ENCODE measurements at places on chromosomes 6 and 20.
A peak's percentile ranks its signal among the peaks of the same experiment; 100 is the strongest.

DNA sequence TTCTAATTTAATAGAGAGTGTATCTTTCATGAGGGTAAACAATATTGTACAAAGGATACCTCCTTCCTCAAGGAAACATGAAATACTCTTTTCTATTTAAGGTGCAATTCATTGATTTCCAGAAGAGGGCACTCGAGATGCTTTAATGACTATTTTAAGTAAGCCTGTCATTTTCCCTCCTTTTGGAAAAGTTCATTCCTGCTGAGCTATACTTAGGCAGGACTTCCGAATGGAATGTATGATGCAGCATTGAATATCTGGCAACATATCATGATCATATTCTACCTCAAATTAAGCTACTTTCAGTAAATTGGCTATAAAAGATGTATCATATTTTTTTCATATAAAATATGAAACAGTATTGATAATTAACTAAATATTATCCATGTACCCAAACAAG lies 5.0 kb downstream of the DST start:
- peak; percentile 55 for DNase-seq

DNA sequence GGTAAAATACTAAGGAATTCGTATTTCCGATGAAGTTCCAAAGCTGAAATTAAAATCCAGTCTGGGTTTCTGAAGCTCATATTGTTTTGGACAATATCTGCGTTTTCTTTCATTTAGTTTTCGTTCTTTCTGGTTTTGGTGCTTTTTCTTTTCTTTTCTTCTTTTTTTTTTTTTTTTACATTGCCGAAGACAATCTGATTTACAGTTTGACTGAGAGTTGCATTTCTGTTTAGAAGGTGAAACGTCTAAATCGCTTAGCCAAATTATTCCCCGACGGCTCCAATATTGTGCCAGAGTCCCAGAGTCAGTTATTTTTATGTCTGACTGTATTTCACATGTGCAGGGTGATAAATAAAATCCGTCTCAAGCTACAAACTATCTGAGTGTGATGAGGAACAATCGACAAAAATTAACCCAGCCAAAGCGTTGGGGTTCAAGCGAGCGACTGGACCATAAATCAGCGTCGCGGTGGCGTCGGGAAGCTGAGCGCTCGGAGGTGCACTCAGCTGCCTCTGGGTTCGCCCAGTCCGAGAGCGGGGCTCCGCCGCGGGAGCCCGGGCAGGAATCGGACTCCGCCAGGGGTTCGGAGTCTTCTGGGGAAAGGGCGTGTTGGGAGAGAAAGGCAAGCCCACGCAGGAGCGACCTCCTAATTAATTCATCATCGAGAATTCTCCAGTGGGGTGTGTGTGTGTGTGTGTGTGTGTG lies 8.2 kb upstream of the TBX18 start:
- DNase-seq, result no peak

GRCh38 chr20:2140561-2140960 lies 38.9 kb downstream of the STK35 start:
- no peak for DNase-seq

DNA sequence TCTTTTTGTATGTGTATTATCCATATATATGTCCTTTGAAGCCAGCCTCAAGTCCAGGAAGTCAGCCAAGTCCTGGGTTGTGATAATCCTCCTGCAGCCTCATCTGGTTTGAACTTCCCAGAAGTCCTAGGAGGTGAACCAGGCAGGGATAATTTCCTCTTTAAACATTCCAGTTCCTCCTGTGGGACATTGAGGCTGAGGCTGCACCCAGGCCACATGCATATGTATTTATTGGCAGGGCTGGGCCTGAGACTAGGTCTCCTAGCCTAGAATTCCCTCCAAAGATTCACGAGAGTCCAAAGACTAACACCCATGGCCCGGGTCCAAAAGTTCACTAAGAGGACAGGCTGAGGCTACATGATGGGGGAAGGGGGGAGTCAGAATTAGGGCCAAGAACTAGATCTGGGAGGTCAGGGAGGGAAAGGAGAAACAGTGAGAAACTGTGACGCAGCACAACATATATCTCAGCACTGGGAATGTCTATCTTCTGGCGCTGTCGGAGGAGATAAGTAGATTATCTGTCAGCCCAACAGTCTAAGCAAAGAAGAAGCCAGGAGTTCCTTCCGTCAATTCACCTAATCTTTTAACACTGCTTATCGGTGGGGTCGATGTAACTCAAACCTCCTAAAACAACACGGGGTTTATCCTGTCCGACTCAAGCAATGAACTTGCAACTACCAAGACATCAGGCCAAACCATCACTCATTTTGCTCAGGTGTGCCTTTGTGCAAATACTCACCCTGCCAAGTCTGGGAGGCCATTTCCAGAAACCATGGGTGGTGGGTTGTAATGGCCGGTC lies 43.3 kb downstream of the SNX5 start:
- no peak for DNase-seq

- no peak for DNase-seq
Measured at GRCh38 chr6:35797837-35798526, 859 bp upstream of the CLPS start.

DNA sequence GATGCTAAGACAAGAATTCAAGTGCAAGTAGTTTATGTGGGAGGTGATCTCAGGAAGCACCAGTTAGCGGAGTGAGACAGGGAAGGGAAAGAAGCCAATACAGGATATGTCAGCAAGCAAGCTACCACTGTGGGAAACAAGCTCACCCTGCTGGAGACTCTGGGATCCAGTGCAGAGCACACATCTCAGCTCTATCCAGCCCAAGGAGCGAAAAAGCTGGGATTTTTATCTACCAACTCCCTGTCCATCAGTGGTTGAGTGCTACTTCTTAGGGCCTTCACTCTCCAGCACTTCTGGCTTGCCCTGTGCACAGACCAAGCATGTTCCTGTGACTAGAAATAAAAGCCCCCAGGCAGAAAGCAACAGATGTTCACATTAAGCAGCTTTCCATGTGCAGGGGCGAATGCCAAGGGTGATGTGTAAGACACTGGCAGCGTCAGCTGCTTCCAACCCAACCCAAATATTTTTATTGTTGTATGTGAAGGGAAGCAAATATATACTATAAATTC lies 10.8 kb upstream of the RNF24 start:
- DNase-seq, result no peak

DNA sequence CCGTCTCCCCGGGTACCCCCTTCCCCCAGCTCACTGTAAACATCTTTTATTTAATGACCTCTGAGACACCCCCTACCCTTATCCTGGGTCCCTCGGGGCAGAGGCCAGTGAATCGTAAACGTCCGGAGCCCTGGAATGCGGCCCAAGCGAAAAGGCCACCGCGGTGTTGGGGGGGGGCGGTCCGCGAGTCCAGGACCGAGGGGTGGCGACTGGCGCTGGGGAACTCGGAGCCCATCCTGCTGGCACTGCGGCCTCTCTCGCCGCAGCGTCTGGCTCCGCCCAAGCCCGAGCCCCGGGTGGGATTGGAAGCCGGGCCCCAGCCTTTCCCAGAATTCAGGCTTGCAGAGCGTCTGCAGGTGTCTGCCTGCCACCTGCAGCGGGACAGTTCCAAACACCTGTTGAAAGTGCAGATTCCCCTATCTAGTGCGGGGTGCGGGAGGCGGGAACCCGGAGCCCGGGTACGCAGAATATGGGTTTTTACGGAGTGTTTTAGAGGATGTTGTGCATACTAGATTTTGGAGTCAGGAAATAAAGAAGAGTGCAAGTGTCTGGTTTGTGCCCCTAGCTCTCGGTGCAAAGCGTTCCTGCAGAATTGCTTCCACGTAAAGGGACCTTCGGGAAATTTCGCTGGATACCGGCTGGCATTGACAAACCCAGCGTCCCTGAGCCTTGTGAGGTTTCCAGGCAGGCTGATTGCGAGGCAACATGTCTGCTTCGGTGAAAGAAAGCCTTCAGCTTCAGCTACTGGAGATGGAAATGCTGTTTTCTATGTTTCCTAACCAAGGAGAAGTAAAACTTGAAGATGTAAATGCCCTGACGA lies 800 bp downstream of the RWDD2A start:
- DNase-seq, result no peak

DNA sequence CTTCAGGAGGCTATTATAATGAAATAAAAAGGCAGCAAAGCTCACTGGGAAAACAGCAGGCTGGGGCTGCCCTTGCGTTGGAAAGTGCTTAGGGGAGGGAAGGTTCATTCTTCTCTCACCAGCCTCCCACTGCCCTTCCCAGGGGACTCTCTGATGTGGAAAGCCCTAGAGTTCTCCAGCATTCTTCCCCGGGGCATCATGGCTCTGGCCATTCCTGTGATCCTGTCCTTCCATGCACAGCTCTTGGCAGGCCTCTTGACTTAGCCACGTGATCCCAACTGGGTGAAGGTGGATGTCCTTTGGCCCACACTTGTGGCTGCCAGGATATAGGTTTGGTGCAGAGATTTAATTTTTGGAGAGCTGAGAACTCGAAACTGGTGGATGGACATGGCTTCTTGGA lies 58.0 kb upstream of the ZNF831 start:
- no peak for DNase-seq

GRCh38 chr20:19423900-19424620 lies 211.6 kb downstream of the SLC24A3 start:
- DNase-seq, result no peak

- no peak for DNase-seq
Measured at GRCh38 chr6:81984599-81984998, 232.1 kb upstream of the TENT5A start.

DNA sequence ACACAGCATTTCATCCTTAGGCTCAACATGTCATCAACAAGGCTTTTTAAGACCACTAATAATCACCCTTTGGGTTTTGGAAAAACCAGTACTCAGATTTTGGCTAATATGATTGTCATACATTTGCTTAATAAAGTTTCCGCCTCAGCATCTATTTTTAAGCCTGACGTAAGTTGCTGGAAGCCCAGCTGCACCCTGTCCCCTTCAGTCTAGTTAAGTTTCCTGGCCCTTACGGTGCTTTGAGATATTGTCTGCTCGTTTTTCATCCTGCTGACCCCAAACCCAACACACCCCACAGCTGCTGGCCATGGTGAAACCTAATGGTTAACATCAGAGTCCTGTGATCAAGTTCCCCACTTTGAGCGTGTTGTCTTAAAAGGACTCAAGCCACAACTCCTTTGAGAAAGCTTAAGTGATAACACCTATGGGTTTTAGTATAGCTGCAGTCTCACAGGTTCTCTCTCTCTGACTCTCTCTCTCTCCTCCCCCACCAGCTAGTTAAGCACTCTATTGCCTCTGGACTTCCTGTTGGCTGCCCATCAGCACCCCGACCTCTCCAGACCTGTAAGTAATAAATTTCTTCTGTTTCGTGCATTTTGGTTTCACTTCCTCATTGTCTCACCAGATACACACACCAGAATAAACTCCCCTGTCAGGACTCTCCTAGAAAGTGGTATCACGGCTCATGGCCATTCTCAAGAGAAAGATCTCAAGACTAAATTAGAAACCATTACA lies 802.0 kb downstream of the C6orf118 start:
- no peak for DNase-seq

- no peak for DNase-seq
Measured at GRCh38 chr6:15775741-15776140, 112.9 kb upstream of the DTNBP1 start.

DNA sequence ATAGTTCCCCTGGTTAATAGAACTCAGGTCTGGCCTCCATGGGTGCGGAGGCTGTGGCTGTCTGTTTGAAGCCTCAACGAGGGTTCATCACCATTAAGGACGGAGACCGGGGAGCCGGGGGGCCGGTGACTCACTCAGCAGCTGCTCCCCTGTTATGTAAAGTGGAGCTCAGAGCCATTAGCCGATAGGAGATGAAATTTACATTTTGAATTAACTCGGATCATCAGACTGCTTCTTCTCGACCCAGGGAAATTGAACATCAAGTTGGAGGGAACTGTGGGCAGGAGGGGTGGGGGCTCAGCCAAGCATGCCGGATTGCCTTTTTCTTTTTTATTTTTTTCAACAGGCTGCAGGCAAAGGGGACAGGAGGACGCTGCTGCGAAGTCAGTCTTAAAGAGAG lies 12.3 kb downstream of the PCK1 start:
- no peak for DNase-seq

DNA sequence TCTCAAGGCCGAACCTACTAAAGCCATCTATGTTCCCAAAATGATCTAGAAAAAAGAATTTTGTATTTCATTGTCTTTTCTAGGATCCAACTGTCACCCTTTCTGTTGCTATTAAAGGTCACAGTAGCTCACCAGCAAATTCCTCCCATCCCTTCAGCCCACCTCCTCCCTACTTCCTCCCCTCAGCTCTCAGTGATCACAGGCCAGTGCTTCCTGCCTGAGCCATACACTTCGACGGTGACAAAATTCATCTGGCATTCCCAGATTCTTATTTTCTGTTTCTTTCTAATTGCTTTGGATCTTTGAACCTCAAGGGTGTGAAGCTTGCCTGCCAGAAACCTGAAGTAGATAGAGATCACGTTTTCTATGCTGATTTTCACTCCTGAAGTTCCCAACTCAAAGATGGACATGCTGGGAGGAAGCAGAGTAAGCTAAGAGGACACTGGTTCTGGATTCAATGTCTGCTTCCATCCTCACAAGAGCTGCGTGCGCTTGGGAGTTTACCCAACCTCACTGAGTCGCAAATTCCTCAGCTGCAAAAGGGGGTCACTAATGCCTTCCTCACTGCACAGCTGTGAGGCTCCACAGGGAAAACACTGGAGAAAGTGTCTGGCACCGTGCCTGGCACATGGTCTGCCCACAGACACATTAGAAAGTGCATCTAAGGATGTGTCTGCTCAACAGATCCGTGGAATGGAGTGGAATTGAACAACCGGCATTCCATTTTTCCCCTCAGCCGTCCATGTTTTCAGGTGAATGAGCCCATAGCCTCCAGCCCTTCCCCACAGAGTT lies 34.5 kb downstream of the MDGA1 start:
- DNase-seq, result no peak

DNA sequence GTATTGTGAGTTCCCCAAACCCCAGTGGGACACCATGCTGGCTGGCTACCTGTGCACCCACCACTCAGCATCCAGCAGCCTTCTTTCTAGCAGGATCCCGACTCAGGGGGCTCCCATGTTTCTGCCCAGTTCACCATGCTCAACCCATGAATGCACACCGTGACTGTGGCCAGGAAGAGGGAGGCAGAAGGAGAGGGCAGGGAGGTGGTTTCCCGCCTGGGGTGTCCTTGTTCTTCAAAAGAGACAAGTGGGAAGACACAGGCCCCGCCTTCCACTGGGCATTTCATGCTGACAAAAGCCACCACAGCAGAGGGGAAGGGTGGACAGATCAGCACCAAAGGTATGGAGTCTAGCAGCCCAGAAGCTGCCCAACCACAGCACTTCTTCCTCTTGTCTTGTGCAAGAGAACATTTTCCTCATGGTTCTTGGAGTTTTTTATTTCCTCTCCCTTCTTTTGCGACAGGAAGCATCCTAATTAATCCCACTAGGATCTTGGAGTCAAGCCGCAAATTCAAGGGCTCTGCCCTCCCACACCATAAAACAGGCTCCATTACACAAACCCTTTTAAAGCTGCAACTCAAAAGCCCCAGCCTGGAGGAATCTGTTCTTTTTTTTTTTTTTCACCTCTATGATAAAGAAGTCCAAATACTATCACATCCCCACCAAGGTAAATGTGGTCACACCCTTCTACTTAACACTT lies 13.5 kb upstream of the ANKRD60 start:
- DNase-seq, result no peak

- no peak for DNase-seq
Measured at GRCh38 chr6:49551078-49551865, 804 bp downstream of the C6orf141 start.

All from smooth muscle cell of the brain vasculature (primary cell).